ENCODE measurements at places on chromosomes 5 and 9. TPM values are rescaled to one million over a fixed set of nuclear protein-coding genes. Genes with fewer than 3 reads are reported as not detected.

DNA sequence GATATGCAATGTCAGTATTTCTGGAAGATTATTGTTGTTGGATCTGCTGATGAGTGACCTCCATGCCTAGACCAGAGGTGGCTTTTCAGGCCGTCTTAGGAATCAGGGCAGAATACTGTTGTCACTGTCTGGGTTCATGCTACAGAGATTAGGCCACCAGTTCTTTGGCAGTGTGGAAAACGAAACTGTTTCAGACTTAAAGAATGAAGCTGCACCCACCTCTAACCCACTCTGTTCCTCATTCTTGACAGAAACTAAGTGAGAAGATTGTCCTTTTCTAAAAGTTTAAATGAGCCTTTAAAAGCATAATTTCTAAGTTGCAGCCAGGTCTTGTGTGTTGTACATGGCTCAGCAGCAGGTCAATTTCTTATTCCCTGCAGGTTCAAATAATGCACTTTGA is 444.3 kb downstream of the ENC1 start:
- no peak for DNase-seq

- DNase-seq: no peak
Measured at GRCh38 chr9:87372356-87372851, 125.3 kb upstream of the DAPK1 start.

DNA sequence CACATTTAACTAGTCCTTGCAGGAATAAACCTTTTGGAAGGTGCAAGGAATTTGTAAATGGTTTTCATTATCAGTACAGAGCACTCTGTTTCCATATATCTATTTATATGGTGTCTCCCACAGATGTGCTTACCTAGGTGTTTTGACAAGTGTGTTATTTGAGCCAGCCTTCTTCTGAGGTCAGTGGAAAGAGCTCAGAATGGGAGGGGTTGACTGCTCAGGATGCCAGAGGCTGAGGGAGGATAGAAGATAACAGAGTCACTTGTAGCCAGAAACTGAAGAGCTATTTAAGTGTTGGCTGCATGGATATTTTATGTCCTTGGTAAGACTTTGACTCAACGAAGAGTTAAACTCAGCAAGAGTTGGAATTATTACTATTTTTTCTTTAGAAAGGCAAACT is 5.0 kb downstream of the CMYA5 start:
- no peak for DNase-seq

DNA sequence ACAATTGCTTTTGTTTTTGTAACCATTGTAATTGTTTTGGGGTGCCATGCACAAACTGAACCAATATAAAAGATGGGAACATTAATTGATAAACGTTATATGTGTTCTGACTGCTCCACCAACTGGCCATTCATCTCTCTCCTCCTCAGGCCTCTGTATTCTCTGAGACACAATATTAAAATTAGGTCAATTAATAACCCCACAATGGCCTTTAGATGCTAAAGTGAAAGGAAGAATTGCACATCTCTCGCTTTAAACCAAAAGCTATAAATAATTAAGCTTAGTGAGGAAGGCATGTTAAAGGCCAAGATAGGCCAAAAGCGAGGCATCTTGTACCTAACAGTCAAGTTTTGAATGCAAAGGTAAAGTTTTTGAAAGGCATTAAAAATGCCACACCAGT is 448.4 kb upstream of the ITGA1 start:
- DNase-seq: no peak

DNA sequence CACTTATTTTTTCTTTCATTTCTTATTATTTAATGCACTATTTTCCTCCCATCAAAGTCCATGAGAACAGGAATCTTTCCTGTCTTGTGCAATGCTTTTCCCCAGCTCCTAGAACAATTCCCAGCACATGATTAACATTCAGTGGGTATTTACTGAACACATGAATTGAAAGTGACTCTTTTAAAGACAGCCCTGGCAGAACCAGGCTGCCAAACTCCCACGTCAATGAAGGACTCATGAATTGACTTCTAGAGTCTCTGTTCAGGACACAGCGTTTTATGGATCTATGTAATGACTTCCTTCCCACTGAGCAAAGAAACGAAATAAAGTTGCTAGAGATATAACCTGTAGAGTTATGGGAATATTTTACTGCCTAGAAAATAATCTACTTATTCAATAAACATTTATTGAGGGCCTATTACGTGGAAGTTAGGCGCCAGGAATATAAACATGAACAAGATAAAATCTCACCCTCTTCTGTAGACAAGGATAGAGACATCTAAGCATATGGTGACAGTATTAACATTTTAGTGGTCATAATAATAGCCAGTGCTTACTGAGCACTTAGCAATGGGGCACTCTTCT is 485.9 kb upstream of the KLF4 start:
- DNase-seq: no peak

DNA sequence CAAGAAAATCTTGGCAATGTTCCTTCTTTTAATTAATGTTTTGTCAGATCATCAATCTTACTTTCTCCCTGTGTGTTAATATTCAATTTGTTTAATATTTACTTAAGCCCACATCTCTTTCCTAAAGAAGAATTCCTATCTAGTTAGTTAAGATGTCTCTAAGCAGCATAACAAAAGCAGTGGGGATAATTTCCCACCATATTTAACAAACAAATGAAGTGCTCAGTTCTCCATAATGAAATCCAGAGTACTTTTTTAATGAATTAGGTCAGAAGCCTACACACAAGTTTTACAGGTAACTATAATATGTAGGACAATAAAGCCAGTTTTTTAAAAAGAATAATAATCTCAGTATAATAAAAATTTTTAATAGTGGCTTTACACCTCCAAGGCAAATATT is 1918.8 kb downstream of the EFNA5 start:
- DNase-seq: no peak

DNA sequence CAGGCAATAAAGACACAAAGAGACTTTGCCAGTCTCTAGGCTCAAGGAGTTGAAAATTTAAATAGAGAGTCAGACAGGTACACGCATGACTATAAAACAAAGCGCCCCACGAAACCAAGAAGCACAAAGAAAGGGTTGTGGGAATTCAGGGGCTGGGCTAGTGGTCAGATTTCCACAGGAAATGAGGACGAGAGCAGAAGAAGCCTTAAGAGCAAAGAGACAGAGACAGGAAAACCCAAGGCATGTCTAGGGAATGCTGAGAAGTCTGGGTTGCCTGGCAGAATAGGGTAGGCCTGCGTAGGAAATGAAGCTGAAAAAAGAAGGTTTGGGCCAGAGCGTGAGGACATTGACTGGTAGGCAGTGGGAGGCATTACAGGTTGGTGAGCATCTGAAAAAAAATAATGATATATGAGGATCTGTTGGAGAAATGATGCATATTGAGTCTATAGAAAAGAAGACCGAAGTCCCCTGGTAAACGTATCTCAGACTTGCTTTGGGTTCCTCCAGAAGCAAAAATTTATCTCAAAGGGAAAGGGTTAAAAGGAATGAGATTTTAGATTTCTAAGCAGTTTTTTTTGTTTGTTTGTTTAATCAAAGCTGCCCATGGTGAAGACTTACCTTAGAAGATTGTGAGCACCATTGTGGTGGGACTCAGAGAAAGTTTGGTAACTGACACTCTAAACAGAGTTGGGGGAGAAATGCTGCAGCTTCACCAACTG is 51.8 kb downstream of the SLC1A3 start:
- DNase-seq: no peak

- no peak for DNase-seq
Measured at GRCh38 chr9:129414377-129414992, 206.4 kb downstream of the C9orf50 start.

DNA sequence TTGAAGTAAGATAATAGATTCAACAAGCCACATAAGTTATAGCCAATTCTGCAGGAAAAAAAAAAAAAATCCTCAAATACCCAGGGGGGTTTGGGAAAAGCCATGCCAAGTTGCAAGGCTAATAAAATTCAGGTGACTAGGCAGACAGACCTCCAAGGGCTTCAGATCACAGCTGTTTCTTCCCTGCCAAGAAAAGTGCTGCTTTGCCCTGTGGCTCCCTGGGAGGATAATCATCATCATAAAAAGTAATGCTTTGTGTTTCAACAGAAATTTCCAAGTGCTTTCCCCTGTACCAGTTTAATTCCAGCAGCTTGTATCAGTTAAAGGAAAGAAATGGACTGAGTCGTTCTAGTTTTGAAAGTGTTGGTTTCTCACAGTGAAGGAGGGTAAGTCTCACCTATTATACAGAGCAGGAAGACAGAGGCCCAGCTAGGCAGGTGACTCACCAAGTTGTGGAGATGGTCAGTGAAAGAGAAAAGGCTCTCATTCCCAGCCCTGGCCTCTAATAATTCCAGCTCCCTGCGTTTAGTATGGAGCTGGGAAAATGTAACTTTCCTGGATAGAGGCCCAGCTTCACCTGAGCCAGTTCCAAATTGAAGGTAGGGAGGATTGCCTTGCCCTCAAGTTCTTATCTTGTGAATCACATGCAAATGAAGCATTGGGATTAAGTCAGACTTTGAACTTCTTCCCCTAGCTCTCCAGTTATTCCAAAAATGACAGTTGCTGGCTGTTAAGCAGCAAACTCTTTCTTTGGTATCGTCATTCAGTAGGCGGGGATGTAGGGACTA is 263.4 kb downstream of the GRIA1 start:
- DNase-seq: no peak

GRCh38 chr5:10140195-10140973 is 109.3 kb downstream of the ATPSCKMT start:
- no peak for DNase-seq

GRCh38 chr9:98276907-98277469 is 21.5 kb upstream of the TBC1D2 start:
- no peak for DNase-seq

- DNase-seq: no peak
Measured at GRCh38 chr9:31232485-31232884, 1152.0 kb upstream of the ACO1 start.

GRCh38 chr5:145465474-145466263 is 369.5 kb downstream of the PRELID2 start:
- no peak for DNase-seq

- DNase-seq: no peak
Measured at GRCh38 chr5:131210151-131210510, 39.4 kb downstream of the LYRM7 start.

DNA sequence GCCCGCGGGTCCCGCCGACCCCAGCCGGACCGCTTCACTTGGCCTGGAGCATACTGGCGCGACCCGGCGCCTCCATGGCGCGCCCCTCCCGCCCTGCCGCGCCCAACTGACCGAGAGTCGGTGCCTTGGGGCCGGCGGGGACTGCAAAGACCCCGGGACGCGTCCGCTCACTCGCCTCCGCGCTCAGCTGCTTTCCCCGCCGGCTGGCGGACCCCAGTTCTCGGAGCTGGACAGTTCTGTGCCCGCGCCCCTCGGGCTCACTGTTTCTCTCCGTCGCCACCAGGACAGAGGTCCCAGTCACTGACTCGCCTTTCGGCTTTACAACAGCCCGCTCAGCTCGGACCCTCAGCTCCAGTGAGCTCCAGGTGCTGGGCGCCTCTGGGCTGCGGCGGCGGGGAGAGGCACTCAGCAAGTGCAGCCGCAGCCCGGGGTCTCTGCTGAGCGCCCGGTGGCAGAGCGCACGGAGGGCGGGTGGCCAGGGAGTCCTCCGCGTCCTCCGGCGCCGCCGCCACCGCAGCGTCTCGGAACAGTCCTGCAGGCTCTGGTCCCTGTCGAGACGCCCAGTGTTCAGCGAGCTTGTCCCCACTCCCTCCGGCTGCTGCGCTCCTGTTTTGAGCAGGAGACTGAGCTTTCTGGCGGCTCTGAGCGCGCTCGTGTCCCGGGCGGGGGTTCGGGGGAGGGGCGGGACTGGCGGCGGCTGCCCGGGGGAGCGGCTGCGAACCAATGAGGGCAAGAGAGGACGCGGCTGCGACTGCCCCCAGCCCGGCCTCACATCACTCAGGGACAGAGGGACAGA is at the start of gene SMIM32:
SMIM32 (minus strand) TSS at position 637 of the 796 bp plus-strand sequence. CDS start 638 bp downstream, outside the sequence.
- DNase-seq: no peak

GRCh38 chr5:88602584-88602983 is 280.4 kb downstream of the MEF2C start:
- no peak for DNase-seq

- DNase-seq: no peak
Measured at GRCh38 chr5:171469326-171469725, 49.9 kb downstream of the FGF18 start.

GRCh38 chr5:173474881-173475287 is 141.6 kb downstream of the BOD1 start:
- DNase-seq: no peak

DNA sequence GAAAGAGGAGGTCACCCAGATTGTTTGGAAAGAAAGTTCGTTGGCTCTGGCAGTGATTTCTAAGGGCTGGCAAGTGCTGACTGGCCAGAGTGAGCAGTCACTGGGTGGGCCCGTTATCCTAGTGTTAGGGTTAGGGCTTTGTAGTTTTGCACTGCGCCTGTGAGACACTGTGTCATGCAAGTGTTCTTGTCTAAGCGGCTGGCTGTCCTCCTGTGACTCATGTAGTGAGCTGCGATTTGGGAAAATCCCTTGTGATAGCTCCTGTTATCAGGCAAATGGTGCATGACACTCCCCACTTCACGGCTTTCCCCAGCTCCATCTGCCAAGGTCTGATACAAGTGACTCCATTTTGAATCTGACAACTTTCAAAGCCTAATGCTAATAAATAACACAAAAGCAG is 526.0 kb upstream of the ADAMTS16 start:
- no peak for DNase-seq

DNA sequence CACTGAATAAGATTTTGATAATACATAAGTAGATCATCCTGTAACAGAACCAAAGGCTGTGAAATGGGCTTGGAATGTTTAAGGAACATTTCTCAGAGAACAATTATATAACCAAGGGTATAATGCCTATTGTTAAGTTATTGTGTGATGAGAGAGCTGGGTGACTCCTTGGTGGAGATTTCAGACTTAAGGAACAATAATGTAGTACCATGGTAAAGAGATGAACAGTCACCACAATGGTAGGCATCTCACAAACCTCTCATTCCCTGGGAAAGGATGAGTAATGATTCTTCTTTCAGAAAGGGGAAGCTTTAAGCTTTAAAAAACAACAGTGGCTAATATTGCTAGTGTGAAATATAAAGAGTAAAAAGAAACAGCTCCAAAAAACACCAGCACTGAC is 147.4 kb downstream of the TRIM36 start:
- no peak for DNase-seq

FBLL1 gene
- 0.57 TPM for total RNA-seq

PDE8B gene
- 42.6 TPM for total RNA-seq

DND1 gene
- 1.3 TPM for total RNA-seq

STK32A gene
- 6.4 TPM for total RNA-seq

SHISAL2B gene
- total RNA-seq: not detected

PCDHGA5 gene
- 11.5 TPM for total RNA-seq

TYRP1 gene
- total RNA-seq: 1.0 TPM

PCDHGB7 gene
- 12.7 TPM for total RNA-seq

LHFPL2 gene
- total RNA-seq: 43.1 TPM

Data from aorta (tissue), 5 donors.